Uterus (tissue), 4 donors: ENCODE measurements at places on chromosomes 16 and 17. TPM values are rescaled to one million over a fixed set of nuclear protein-coding genes. Genes with fewer than 3 reads are reported as not detected.

- no peaks in the 10 kb centered on the region for H3K27me3 ChIP-seq
- H3K36me3 ChIP-seq, result no peaks in the 10 kb centered on the region
- H3K4me3 ChIP-seq, result no peak overlapping the region
- no peak overlapping the region for H3K27ac ChIP-seq
- H3K4me1 ChIP-seq, result no peaks in the 10 kb centered on the region
Measured at GRCh38 chr17:74217888-74218287, 4.5 kb downstream of the TTYH2 start.

DNA sequence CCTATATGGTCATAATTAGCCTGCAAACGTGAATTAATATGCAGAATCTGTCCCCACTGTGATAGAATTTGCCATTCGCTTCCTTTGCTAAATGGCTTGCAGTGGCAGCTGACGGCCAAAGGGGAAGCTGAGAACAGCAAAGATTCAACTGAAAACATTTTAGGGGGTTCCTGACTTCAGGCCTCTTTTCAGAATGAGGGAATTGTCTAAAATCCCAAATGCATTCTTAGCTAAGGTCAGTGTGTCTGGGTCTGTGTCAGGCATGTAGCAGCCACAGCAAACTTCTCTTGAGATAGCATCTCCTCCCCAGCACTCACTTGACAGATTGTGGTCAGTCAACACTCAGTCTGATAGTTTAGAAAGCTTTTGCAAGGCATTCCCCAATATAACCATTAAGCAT, 701.1 kb downstream of the WWOX start:
- no peaks in the 10 kb centered on the region for H3K36me3 ChIP-seq
- no peaks in the 10 kb centered on the region for H3K27me3 ChIP-seq
- H3K4me1 ChIP-seq, result no peaks in the 10 kb centered on the region
- H3K4me3 ChIP-seq, result no peak overlapping the region
- no peak overlapping the region for H3K27ac ChIP-seq

DNA sequence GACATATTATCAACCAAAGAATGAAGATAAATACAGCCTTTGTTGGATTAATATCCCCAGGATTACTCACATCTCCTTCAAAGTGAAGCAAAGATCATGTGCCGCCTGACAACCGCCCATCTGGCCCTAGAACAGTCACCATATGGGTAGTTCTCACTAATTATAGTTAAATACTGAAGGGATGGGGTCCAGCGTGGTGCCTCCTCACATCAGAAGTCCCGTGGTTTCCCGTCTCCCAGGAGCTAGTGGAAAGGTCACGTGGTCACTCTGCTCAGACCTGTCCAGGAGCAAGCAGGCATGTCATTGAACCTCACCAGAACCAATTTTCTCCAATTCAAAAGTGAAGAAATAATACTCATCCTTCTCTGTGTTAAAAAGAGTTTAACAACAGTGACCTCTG, 434.5 kb downstream of the SHISA9 start:
- no peaks in the 10 kb centered on the region for H3K4me1 ChIP-seq
- H3K36me3 ChIP-seq, result no peaks in the 10 kb centered on the region
- H3K27ac ChIP-seq, result no peak overlapping the region
- no peak overlapping the region for H3K4me3 ChIP-seq

DNA sequence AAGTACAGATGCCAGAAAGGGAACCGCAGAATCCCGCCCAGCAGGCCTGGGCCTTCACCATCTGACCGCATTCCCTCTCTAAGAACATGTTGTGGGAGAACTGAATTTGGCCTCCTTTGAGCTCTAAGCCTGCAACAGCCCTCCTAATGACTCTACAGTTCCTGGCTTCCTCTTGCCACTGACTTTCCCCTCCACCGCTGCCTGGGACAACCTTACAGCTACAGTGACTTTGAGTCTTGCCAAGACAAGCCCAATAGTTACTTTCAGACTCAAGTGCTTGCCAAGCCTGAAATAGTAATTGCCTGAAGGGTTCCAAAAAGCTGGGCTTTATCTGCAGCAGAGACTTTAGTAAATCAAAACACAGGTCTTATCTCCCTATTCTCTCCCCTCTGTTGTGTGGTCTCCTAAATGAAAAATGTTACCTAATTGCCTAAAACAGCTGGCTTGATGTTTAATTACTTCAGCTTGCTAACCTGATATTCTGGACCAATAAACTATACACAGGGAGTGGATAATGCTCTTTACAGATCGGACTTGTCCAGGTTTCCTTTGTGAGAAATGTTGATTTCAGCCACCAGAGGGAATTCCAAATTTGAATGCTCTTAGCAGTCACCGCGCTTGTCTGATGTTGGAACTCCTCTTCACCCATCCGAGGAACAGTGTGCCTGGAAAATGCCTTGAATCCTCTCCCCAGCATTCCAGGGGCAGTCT, 85.1 kb upstream of the TBX2 start:
- H3K4me1 ChIP-seq, result peaks cover 16% of the 10 kb centered on the region
- H3K27ac ChIP-seq, result peak overlapping the region; percentile 86
- H3K27me3 ChIP-seq, result no peaks in the 10 kb centered on the region
- DNase-seq, result peak; percentile 69

GRCh38 chr17:67836205-67836987, 11.1 kb downstream of the BPTF start:
- no peaks in the 10 kb centered on the region for H3K27me3 ChIP-seq
- H3K4me1 ChIP-seq, result no peaks in the 10 kb centered on the region
- H3K36me3 ChIP-seq, result no peaks in the 10 kb centered on the region
- DNase-seq, result no peak

GRCh38 chr17:14048169-14048568, 21.1 kb upstream of the COX10 start:
- no peak for DNase-seq
- H3K4me3 ChIP-seq, result no peak overlapping the region
- no peaks in the 10 kb centered on the region for H3K4me1 ChIP-seq
- no peak overlapping the region for H3K27ac ChIP-seq
- H3K36me3 ChIP-seq, result no peaks in the 10 kb centered on the region
- no peaks in the 10 kb centered on the region for H3K27me3 ChIP-seq

DNA sequence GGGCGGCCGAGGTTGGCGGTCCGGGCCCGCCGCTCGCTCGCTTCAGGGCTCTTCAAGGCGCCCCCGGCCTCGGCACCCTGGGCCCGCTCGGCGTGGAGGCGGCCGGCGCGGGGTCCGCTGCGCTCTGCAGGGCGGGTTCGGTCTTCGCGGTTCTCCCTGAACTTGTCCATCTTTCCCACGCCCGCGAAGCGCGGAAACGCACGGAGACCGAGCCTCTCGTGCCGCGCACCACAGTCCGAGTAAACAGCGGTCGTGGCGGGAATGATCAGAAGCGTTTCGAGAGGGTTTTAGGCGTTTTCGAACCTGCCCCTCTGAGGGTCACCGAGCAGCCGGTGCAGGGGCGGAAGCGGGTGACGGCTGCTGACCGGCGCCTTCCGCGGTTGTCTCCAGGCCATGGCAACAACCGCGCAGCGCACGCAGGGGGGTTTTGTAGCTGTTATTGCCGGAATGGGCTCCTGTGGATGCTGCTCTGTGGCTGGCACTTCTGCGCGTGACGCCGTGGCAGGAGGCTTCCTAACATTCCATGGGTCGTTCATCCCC, 414 bp downstream of the NARF start:
- DNase-seq, result no peak
- H3K4me1 ChIP-seq, result no peaks in the 10 kb centered on the region
- H3K27me3 ChIP-seq, result no peaks in the 10 kb centered on the region
- H3K4me3 ChIP-seq, result peak overlapping the region; percentile 72
- no peaks in the 10 kb centered on the region for H3K36me3 ChIP-seq

DNA sequence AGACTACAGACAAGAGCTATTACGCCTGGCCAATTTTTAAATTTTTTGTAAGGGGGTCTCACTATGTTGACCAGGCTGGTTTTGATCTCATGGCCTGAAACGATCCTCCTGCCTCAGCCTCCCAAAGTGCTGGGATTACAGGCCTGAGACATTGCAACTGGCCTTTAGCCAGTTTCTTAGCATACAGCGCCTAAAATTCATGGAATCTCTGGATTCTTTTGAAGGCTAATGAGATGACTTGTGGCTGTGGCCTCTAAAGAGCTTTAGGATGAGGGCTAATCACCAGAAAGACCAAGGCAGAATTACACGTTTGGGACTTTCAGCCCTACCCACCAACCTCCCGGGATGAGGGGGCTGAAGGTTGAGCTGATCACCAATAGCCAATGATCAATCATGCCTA, 34.6 kb downstream of the AKAP10 start:
- no peaks in the 10 kb centered on the region for H3K27me3 ChIP-seq
- no peak for DNase-seq
- no peak overlapping the region for H3K27ac ChIP-seq
- peaks cover 6% of the 10 kb centered on the region for H3K4me1 ChIP-seq

- no peak overlapping the region for H3K27ac ChIP-seq
- no peaks in the 10 kb centered on the region for H3K27me3 ChIP-seq
- no peak overlapping the region for H3K4me3 ChIP-seq
- no peak for DNase-seq
- H3K4me1 ChIP-seq, result no peaks in the 10 kb centered on the region
Measured at GRCh38 chr16:71338193-71338592, 20.3 kb upstream of the CALB2 start.

- no peak for DNase-seq
- H3K4me1 ChIP-seq, result peaks cover 10% of the 10 kb centered on the region
- H3K27me3 ChIP-seq, result no peaks in the 10 kb centered on the region
- H3K4me3 ChIP-seq, result no peak overlapping the region
- H3K36me3 ChIP-seq, result no peaks in the 10 kb centered on the region
Measured at GRCh38 chr17:4811471-4811870, 4.5 kb downstream of the PLD2 start.

DNA sequence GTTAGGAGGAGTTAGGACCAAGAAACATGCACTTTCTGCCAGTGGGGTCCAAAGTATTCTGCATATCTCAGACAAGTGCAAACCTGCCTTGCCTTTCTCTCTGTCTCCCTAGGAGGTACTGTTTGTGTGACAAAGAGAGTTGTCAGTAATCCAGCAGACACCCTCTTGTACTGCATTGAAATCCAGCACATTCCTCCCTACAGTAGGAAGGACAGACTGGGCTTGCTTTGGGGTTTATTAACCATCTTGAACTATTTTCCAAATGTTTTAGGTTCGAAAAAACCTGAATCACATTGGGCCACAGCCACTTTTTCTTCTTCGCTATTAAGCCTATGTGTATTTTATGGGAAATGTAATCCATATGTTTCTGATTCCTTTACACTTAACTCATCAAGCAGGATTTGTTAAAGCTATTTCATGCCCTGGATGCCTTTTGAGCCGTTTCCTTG, 204.2 kb upstream of the KCNJ16 start:
- no peaks in the 10 kb centered on the region for H3K36me3 ChIP-seq
- no peaks in the 10 kb centered on the region for H3K4me1 ChIP-seq
- H3K4me3 ChIP-seq, result no peak overlapping the region
- H3K27me3 ChIP-seq, result no peaks in the 10 kb centered on the region
- no peak overlapping the region for H3K27ac ChIP-seq
- no peak for DNase-seq

DNA sequence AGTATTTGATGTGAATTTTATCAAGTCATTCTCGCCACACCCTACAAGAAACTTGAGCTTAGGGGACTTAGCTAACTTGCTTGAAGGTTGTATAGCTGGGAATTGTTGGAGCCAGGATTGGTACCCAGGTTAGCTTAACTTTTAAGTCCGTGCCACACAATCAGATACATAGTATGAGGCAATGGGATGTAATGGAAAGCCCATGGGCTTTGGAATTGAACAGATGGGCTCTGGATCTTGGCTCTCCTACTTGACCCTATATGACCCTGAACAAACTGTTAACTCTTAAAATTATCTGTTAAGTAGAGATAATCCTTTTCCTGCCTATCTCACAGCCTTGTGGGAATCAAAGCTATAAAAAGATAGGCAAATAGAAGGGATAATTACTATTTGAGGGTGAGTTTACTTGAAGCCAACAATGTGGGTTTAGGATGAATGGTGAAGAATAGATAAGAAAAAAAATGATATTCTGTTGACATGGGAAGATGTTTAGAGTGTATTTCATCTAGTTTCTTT, 51.9 kb upstream of the CACNG3 start:
- no peak overlapping the region for H3K4me3 ChIP-seq
- H3K4me1 ChIP-seq, result no peaks in the 10 kb centered on the region
- H3K27ac ChIP-seq, result no peak overlapping the region
- no peak for DNase-seq

GRCh38 chr17:44752953-44753861, 5.6 kb upstream of the ADAM11 start:
- DNase-seq, result no peak
- no peaks in the 10 kb centered on the region for H3K4me1 ChIP-seq
- no peaks in the 10 kb centered on the region for H3K36me3 ChIP-seq

DNA sequence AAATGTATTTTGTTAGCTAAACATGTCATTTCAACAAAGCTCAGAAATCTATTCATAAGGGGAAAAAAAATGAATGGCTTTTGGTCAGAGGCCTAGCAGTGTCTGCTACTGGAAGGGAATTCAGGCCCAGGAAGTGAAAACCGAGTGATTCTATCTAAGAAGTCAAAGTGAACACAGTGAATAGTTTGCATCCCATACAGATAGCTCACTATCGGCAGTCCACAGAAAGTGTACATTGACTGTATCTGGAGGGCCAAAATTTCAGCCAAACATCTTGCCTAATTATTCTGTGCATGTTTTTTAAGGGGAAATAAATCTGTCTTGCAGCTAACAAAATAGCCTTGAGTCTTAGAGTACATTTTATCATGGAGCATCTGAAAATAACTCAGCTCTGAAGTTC, 214.4 kb upstream of the CACNG5 start:
- H3K4me3 ChIP-seq, result no peak overlapping the region
- no peak overlapping the region for H3K27ac ChIP-seq
- no peak for DNase-seq
- no peaks in the 10 kb centered on the region for H3K4me1 ChIP-seq

GRCh38 chr17:49580055-49580721, 4.5 kb downstream of the NXPH3 start:
- no peaks in the 10 kb centered on the region for H3K27me3 ChIP-seq
- DNase-seq, result no peak
- no peaks in the 10 kb centered on the region for H3K36me3 ChIP-seq

DNA sequence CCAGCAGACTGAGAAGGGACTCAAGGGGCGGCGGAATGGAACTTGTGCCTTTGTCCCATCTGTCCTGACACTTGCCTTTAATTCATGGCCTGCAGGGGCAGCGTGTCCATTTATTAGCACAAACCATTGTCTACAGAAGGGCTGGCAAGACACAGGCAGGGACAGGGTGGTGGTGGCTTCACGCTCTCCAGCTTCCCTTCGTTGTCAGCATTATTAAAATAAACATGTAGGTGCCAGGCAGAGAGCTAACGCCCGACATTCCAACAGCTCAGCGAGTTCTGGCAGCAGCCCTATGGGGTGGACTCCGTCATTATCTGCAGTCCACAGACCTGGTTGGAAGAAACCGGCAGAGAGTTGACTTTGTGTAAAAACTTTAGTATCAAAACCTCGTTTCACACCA, 16.3 kb downstream of the DNAI2 start:
- H3K4me3 ChIP-seq, result no peak overlapping the region
- no peaks in the 10 kb centered on the region for H3K4me1 ChIP-seq
- no peaks in the 10 kb centered on the region for H3K27me3 ChIP-seq
- no peak for DNase-seq

Gene UMOD
- not detected for total RNA-seq

Gene FAAP100
- total RNA-seq, result 27.4 TPM

Gene ST6GALNAC2
- 5.3 TPM for total RNA-seq

Gene DNAAF1
- total RNA-seq, result 8.2 TPM

Gene ASIC2
- 1.4 TPM for total RNA-seq

Gene NUDT21
- total RNA-seq, result 23.1 TPM

Gene NPIPA3
- total RNA-seq, result 6.0 TPM

Gene COX6A2
- not detected for total RNA-seq

Gene TVP23C
- total RNA-seq, result 50.2 TPM

Gene CENPX
- total RNA-seq, result 60.6 TPM

Gene BCL6B
- total RNA-seq, result 9.7 TPM
